Stomach (tissue), 19 donors: ENCODE measurements at places on chromosomes 6 and 20. TPM values are rescaled to one million over a fixed set of nuclear protein-coding genes. Genes with fewer than 3 reads are reported as not detected.

DNA sequence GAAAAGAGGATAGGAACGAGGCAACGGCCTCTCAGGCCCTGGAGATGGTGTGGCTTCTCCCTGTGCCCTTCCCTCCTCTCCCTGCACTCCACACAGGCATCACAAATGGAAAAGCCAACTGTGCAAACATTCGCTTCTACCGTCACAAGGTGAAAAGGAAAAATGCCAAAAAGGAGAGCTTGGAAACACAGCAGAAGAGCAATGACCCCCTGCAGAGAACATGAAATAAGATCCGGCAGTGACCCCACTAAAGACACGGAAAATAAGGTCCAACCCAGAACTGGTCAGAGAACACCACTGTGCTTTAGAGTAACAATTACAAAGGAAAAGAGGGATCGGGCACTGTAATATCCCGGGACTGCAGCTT, 63.0 kb downstream of the SLC22A23 start:
- DNase-seq: no peak

- no peak for DNase-seq
Observed at GRCh38 chr20:2280082-2280481, 15.7 kb upstream of the TGM3 start.

DNA sequence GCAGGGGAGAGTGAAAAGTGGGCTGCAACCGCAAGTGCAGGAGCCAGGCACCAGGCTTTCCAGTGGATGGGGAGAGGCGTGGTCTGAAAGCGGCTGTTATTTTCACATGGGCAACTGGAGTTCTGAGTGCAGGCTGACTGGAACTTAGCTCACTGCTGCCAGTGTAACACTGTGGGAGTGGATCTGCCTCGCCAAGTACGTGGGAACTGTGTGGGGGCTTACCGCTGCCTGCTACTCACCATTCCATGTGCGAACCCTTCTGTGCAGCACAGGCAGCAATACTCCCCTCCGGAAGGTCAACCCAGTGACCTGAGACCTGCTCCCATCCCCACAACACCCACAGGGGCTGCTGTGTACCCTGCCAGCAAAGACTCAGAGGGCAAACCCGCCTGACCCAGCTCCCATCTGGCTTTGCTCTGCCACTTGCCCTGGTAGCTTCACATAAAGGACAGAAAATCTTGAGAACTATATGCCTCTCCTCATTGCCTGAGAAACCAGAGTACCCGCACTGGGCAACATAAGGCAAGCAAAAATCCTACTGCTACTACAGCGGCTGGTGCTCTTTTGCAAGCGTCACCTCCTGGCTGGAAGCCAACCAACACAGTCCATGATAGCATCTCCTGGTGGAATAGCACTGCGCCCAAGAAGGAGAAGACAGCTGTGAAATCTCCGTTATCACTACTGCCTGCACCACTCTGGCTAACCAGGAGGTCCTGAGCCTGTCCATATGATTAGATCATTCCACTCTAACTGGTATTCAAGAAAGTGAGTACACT, 54.4 kb upstream of the SIRPG start:
- DNase-seq: no peak

Gene JAG1
- total RNA-seq: 95.0 TPM

Gene KIF6
- total RNA-seq: 1.4 TPM

Gene RBM24
- 1.3 TPM for total RNA-seq
